ENCODE measurements at places on chromosomes 3 and 15. TPM values are rescaled to one million over a fixed set of nuclear protein-coding genes. Genes with fewer than 3 reads are reported as not detected.

Gene CISH
- total RNA-seq: not detected

Gene PCSK6
- 48.8 TPM for total RNA-seq

DNA sequence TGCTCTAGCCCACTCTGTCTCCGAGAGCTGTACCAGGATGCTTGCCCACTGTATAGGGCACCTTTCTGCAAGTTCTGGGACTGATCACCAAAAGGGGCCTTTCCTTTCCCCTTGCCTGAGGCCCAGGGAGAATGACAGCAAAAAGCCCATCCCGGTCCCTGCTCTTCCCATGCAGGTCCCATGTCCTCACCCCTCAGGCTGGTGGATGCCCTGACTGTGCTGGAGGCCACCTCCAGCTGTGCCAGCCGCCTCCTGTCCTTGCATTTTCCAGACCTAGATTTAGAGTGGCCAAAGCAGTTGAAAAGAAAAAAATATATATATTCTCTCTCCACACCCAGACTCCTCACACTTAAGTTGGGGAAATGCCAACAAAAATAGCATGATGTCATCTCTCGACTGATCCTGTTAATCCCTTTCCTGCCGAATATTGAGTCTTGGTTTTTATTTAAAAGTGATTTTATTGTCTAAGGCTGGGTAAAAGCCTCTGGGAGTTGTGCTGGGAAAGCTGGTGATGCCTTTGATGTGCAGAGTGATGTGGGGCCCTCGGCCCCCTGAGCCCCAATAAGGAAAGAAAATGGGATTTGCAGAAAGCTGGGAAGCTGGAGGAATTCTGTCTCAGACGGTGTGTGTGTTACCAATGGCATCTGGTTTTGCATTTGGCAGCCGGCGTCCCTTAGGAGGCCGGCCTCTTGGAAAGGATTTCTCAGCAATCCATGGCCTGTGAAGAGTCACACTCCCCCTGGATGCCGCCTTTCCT lies 29.3 kb upstream of the TPM1 start:
- DNase-seq: peak; percentile 74

DNA sequence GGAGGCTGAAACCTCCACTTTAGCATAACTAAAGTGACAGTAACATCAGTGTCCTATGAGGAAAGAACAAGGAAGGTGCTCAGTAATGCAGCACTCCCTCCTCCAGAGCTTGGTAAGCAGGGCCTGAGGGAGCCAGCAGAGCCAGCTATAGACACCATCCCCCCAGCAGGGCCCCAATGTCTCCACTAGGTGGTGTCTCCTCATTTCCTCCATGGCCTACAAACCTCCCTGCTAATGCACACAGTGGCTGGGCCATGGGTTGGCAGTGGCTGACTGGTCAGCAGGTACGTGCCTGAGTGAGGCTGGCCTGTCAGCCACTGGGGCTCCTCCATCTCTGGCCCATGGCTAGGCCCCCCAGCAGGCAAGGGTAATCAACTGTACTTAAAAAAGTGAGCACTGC lies 13.6 kb downstream of the MRPS25 start:
- peak; percentile 20 for DNase-seq

DNA sequence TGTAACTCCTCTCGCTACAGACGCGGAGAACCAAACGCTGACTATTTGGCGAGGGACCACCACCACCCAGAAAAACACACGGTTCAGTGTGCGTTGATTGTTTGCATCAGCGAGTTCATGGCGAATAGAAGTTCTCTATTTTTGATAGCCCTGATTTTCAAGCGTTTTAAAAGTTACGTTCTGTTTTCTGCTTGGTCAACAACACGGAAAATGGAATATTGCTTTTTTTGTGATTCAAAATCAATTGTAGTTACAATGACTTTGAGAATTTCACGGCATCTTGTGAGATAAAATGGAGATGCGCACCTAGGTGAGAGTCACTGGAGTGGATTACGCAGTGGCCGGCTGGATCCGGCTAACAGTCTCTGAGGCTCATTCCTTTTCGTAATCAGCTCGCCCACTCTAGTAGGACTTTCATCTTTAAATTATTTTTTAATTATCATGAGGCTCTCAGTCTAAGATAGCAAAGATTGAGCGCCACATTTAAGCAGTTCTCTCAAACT lies 54.8 kb downstream of the CCDC54 start:
- no peak for DNase-seq

DNA sequence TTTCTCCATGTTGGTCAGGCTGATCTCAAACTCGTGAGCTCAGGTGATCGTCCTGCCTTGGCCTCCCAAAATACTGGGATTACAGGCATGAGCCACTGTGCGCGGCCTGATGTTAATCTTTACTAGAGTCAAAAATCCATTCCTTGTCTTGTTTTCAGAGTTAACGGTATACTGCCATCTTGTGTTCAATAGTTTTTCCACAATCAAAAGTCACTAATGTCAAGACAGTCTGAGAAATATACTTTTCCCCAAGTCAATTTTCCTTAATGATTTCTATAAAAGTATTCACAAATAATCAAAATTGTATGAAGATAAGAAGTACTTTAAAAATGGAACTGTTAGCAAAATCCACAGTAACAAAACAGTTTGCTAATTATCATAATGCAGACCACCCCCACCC lies 8.5 kb downstream of the CRBN start:
- no peak for DNase-seq

DNA sequence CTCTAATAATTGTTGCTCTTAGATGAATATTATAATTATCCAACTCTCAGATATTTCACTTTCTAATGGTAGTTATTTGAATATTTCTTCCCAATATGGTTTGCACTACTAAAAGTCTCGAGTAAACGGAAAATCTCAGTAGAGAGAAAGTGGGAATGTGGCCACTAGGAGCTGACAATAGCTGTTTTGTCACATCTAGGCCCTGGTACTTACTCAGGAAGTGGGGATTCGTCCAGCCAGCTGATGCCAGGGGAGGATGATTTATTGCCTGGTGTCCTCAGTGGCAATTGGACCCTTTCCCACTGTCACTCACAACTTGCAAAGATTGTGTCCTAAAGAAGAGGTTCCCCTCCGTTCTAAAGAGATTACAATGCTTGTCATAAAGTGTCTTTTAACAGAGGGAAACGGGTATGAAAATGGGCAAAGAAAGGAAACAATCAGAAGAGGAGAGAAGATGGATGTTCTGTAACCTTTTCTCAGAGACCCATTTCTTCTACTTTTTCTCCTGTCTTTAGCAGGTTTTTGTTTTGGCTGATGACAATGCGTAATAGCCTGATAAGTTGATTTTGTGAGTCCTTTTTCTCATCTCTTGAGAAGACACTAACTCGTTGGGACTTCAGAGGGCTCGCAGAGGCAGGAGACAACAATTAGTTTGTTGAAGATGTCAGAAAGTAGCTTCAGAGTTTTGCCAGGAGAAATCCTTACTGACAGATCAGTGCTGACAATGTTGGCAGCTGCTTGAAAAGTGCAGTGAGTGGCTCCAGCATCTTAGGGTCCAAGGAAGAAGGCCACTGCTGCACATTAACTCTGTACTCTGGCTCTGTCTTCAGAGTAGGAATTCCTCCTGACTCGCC lies 320.6 kb downstream of the MECOM start:
- DNase-seq: no peak

DNA sequence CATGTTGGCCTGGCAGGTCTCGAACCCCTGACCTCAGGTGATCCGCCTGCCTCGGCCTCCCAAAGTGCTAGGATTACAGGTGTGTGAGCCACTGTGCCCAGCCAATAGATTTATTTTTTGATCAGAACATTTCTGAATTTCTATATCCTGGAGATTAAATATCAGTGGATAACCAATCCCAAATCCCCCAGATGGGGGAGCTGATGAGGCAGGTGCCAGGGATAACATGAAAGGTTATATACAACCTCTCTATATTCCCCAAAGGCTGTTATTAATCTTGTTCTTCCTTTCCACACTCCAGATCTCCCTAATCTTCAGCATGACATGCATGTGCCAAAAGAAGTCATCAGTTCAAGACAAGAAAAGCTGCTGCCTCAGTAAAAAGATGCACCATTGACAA lies 112.3 kb downstream of the WDR76 start:
- DNase-seq: peak; percentile 28

- no peak for DNase-seq
Observed at GRCh38 chr3:160598865-160599264, 33.5 kb upstream of the KPNA4 start.

Gene CMTM8
- not detected for total RNA-seq

Gene CD276
- 139 TPM for total RNA-seq

GRCh38 chr15:91593067-91593466 lies 260.4 kb upstream of the SLCO3A1 start:
- DNase-seq: no peak

Gene ANP32A
- 44.3 TPM for total RNA-seq

- DNase-seq: no peak
Observed at GRCh38 chr15:28915041-28915810, 29.5 kb downstream of the APBA2 start.

Gene SLC22A14
- total RNA-seq: not detected

DNA sequence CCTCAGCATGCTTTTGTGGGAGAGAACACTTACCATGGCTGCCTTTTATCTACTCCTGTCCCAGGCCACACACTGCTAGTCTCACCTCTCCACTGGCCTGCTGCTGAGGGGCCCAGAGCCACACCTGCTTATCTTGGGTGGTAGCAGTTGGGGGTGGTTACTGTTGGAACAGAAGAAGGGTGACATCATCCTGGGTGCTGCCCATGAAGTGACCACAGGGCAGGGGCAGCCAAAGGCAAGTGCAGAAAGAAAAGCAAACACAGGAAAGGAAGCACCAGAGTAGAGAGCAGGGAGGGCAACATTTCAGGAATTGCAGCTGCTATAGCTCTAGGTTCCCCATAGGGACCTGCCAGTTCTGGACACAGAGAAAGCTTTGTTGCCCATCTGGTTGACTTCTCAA lies 345.2 kb downstream of the VPS13C start:
- DNase-seq: peak; percentile 74

- no peak for DNase-seq
Observed at GRCh38 chr3:67311440-67311839, 313.3 kb downstream of the KBTBD8 start.

Gene XRN1
- total RNA-seq: 11.2 TPM

Gene CCR2
- total RNA-seq: not detected

- DNase-seq: no peak
Observed at GRCh38 chr3:94258851-94259250, 196.0 kb downstream of the NSUN3 start.

Gene ACP3
- total RNA-seq: not detected

DNA sequence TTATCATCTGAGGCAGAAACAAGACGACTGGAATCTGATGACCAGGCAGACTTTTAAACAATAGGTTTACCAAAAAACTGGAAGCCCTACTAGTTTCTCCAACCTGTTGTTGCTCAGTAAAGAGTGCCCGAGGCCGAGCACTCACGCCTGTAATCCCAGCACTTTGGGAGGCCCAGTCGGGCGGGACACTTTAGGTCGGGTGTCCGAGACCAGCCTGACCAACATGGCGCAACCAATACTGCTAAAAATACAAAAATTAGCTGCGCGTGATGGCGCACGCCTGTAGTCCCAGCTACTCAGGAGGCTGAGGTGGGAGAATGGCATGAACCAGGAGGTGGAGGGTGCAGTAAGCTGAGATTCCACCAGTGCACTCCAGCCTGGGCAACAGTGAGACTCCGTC lies 1.1 kb upstream of the WDR5B start:
- no peak for DNase-seq

Gene GLDN
- 0.30 TPM for total RNA-seq

GRCh38 chr15:70269991-70270751 lies 172.5 kb upstream of the TLE3 start:
- DNase-seq: no peak

Gene MUC4
- total RNA-seq: not detected

GRCh38 chr3:129106320-129106719 lies 15.3 kb downstream of the RAB43 start:
- DNase-seq: no peak

Gene ZCWPW2
- not detected for total RNA-seq

Gene NR1I2
- total RNA-seq: not detected

Gene CD96
- not detected for total RNA-seq

Gene DNASE1L3
- not detected for total RNA-seq

- no peak for DNase-seq
Observed at GRCh38 chr3:14803981-14804834, 14.6 kb upstream of the FGD5 start.

Gene EPHB1
- total RNA-seq: not detected

- peak; percentile 24 for DNase-seq
Observed at GRCh38 chr3:101850246-101851051, 1.1 kb downstream of the NFKBIZ start.

Gene XYLB
- total RNA-seq: 2.8 TPM

GRCh38 chr3:87710511-87710910 lies 348.3 kb downstream of the CGGBP1 start:
- no peak for DNase-seq

Gene GOLGA8Q
- not detected for total RNA-seq

GRCh38 chr3:53123953-53124352 lies 6.3 kb downstream of the RFT1 start:
- DNase-seq: no peak

DNA sequence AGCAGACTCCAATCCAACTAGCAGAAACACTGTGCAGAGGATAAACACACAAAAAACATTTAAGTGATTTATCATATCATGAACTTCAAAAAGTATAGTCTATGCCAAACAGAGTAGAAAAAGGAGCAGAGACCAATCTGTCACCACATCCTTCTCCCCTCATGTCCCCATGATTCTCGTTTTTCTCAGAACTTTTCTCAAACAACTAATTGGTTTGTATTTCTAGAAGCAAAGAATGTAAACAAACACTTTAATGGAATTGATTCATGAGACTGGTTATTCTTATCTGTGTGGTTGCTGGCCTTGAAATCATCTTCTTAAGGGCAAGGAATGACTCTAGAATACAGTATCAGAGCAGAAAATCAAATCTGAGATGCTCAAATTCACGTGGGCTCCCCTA lies 294.2 kb upstream of the THBS1 start:
- DNase-seq: no peak

DNA sequence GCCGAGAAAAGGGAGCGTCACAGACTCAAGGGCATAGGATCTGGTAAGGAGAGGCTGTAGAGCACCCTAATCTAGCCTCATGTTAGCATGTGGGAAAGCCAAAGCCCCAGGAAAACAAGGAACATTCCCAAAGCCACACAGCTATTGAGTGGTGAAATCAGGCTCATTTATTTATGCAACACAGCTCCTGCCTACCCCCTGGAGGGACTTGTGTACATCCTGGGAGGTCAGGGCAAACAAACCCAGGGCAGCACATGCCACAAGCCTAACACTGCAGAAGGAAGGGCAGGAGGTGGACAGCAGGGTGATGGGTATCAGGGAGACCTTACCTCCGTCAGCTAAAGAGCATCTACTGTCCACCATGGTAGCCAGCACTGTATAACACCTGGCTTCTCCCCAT lies 283.5 kb downstream of the RPLP1 start:
- no peak for DNase-seq

Gene EXD1
- not detected for total RNA-seq
